Stimulated activated naive CD4-positive, alpha-beta T cell treated with Interleukin-2 at 50 U/mL for 16 hours (primary cell): ENCODE measurements at places on chromosomes 2 and 18.

DNA sequence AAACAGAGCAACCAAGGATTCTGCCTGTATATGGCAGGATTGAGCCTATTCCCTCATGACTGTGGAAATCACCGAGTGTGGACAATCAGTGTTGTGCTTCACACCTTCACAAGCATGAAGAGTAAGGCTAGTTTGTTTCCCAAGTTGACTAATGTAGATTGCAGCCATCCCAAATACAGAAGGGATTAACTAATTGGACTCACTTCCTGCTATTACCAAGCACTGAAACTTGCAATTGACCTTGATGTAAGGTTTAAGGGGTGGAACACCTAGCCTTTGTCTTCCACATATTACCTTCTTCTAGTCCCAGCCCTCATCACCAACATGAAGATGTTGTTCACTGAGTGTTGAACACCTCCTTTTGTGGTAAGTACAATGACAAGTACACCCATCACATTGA is 120.9 kb upstream of the RND3 start:
- DNase-seq = no peak

DNA sequence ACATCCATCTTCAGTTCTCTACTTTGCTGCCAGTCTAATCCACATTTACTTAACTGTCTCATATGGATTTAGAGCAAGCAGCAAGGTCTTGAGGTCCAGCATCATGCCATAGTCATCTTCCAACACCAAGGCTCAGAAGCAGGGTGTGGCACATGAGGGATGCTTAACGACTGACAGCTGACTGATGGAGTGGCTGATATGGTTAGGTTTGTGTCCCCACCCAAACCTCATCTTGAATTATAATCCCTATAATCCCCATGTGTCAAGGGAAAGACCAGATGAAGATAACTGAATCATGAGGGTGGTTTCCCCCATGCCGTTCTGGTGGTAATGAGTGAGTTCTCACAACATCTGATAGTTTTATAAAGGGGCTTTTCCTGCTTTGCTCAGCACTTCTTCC is 257.3 kb downstream of the NBAS start:
- DNase-seq = no peak

GRCh38 chr2:152242787-152243472 is 67.4 kb upstream of the STAM2 start:
- no peak for DNase-seq

DNA sequence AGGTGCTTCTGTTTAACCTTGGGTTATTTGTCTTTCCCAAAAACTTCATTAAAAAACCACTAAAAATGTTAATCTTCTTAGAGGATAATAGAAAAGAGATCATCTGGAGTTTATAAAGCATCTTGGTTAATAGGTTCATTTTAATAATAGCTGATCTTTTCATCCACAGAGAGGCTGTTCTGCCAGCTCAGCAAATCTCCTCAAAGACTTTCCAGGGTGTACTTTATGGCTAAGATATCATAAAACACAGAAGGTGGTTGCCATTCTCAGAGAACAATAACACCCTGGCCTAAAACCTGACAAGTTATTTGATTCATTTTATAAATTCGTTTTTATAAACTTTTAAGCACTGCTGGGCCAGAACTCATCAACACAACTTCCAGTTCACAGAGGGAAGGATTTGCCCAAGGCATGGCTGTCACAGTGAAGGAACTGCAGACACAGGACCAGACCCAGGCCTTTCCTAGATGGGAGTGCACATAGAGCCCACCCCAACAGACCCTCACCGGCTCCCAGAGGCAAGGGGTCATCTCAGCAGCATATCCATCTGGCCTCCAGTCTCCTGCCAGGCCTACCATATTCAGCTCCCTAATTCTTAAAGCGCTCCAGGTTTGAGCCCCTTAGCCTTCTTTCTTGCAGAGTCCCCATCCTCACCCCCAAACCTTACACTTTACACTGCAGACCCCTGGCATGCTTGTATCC is 203.4 kb upstream of the RAB6C start:
- no peak for DNase-seq

DNA sequence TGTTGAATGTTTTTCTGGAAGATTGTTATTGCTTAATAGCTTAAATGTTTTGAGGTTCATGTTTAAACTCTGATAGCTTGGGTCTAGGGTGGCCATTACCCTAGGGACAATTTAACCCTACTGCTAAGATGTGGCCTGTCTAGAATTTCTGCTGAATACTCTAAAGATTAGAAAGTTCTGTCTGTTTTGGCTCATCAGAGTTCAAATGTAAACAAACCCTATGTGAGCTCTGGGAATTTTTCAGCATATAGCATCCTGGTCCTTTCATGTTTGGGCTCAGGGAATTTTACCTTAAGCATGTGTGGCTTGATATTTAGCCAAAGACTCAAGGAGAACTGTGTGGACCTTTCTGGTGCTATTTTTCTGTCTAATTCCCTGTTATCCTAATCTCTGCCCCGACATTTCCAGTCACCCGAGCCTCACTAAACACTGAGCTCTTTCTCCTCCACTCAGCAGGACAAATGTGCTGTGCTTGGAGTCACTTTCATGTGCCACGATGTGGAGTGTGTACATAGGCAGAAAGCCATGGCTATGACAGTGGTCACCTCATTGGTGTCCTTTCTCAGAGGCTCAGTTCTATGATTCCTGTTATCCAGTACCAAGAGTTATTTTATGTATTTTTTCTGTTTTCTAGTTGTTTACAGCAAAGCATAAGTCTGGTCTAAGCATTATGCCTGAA is 492.5 kb upstream of the SPHKAP start:
- DNase-seq = no peak
